ENCODE measurements at places on chromosomes 4 and X.

GRCh38 chr4:19786616-19787015, 465.1 kb upstream of the SLIT2 start:
- DNase-seq, result no peak

GRCh38 chr4:117156806-117157205, 71.4 kb upstream of the TRAM1L1 start:
- DNase-seq, result no peak

DNA sequence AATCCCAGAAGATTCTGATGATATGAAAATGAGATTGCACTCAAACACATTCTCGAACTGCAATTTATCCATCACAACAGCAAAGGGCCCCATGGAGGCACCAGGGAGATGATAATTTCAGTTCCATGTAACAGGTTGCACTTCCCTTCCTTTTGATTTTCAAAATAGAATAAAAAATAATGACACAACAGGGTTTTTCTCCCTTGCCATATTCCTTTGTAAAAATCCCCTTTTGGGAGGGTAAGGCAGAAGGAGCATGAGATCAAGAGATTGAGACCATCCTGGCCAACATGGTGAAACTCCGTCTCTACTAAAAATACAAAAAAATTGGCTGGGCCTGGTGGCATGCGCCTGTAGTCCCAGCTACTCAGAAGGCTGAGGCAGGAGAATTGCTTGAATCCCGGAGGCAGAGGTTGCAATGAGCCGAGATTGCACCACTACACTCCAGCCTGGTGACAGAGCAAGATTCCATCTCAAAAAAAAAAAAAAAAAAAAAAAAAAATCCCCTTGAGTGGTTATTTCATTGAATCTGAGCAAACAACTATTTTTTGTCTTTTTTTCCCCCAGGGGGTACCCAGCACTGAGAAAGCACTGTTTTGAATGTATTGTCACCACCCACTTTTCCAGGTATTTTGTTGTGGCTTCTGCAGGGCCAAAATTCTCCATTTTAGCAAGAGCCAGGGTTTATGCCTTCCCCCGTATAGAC, 26.7 kb downstream of the TBC1D9 start:
- no peak for DNase-seq

GRCh38 chr4:16467061-16467460, 240.8 kb upstream of the TAPT1 start:
- no peak for DNase-seq

GRCh38 chr4:139392797-139393196, 61.1 kb upstream of the RAB33B start:
- DNase-seq, result no peak

- DNase-seq, result no peak
Measured at GRCh38 chr4:62487016-62487415, 1286.9 kb downstream of the ADGRL3 start.

DNA sequence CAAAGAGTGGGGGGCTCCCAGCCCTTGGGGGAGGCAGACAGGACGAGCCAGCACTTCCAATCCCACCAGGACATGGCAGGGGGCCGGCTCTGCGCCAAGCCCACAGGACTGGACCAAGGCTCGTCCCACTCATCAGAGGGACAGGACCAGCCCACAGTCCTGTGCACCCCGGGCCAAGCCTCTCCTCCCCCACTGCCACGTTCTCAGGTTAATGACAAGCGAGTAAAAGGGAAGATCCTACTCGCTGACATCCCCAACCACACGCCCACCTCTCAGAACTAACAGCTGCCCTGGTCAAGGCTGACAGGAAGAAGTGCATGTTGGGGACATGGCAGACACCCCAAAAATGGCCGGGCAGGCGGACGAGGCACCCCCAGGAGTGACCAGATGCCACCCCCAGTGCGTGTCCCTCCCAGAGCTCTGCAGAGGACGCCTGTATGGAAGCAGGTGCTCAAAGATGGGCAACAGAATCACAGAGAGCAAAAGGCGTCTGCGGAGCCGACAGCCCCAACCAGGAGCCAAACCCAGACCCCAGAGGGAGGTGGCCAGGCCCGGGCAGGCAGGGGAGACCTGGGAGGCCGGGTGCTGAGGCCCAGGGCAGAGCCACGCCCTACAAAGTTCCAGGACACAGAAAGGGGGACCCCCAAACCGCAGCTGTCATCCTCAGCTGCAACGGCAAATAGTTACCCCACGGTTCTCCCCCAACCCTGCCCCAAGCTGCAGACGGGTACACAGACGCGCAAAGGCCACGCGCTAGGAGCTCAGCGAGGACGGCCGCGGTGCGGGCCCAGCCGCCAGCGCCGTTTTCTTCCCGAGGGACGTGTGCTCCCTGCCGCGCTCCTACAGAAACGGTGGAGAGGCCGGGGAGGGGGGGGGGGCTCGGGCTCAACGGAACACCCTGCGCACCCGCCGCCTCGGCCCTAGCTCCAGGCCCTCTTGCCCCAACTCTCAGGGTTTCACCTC, 1.7 kb downstream of the CTBP1 start:
- DNase-seq, result peak; percentile 66

- DNase-seq, result no peak
Measured at GRCh38 chr4:152033621-152034020, 272.8 kb upstream of the GATB start.

- DNase-seq, result no peak
Measured at GRCh38 chrX:23631136-23631535, 36.2 kb upstream of the PRDX4 start.

- DNase-seq, result no peak
Measured at GRCh38 chrX:132623300-132623699, 134.5 kb upstream of the MBNL3 start.

DNA sequence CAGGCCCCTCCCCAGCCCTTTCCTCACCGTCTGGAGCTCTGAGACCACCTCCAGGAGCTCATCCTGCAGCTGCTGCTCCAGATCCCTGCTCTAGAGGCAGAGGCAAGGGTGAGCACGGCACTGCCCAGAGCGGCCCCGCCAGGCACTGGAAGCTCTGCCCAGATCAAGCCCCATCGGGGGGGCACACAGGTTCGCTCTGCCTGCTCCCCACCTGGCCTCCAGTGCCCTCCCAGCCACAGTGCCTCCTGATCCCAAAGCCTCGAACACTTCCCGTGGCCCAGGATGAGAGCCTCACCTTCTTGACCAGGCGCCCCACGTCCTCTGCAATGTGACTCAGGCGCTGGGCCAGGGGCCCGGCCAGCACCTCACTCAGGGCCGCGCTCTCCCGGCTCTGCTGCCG, 5.0 kb downstream of the ARHGAP4 start:
- DNase-seq, result no peak

DNA sequence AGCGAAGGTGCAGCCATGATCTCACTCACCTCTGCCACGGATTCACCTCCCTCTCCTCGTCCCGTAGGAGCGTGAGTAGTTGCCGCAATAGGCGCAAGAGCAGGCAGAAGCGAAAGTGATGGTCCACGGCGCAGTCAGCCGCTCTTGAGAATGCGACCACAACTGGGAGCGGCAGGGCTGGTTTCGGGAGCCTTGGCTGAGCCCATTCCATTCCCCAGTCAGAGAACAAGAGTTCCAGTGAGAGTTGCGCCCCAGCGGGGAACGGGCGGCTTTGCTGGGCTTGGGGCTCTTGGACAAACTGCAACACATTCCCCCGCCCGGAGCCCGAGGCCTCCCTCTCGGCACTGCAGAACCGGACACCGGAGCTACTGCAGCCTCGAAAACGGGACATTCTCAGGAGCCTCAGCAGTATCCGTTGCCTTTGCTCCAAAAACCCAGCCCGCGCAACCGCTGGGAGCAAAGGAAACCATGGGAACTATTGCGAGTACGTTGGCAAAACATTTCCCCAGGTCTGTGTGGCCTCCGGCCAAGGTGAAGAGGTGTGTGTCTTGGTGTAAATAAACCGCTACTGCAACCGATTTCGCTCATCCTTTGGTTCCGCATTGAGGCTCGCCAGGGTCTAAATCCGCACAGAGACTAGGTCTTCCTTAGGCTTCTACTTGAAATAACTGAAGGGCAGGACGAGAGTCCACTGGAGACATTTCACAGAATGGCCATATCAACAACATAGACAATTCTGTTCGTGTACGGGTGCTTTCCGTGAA, 5.7 kb upstream of the ZBTB33 start:
- DNase-seq, result peak; percentile 39

DNA sequence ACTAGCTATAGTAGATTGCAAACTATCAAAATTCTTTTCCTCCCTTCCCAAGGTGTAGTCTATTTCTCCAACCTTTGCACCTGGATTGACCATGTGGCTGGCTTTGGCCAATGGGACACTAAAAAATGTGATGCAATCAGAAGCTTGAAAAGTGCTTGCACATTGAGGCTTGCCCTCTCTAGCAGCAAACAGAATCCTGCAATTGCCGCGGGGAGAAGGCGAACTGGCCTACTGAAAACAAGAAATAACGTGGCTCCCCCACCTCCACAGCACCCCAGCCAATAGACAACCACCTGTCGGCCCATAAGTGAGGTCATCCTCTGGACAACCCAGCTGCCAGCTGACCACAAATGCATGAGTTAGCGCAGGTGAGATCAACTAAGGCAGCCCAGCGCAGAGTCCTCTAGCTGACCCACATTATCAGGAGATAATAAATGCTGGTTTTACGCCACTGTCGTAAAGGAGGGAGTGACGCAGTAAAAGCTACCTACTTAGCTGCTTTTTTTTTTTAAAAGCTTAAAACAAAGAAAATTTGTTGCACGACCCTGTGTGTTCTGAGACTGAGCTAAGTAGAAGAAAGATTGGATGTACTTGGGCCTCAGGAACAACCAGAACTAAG, 95.2 kb downstream of the GK start:
- no peak for DNase-seq

DNA sequence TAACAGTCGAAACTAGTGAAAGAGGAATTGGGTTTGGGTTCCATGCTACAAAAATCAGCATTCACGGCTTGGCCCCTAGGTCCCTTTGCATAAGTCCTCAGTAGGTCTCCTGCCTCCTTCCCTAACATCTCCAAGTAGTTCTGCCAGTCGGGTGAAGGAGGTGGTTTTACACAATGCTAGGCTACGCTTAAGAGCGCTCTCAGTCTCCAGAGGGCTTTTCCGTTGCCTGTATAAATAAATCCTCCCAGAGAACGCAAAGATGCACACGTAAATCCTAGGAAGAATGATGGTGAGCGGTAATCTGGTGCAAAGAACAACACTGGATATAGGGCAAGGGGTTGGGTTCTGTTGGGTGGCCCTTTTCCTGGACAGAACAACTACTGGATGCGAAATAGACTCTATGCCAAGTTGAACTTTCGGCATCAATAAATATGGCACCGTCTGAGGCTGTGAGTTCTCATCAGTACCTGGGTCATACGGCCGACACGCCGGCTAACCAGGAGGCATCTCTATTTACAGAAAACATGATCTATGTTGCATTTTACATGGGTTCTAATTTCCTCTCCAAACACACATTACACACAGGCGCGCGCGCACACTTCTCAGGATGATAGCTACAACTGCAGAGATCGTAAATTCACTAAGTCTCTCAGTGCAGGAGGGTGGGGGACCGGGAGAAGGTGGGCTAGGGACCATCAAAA, 1.3 kb downstream of the CAMK2D start:
- no peak for DNase-seq

GRCh38 chrX:74286950-74287740, 16.8 kb upstream of the ZCCHC13 start:
- DNase-seq, result no peak

GRCh38 chr4:3636646-3637320, 104.6 kb upstream of the LRPAP1 start:
- no peak for DNase-seq

DNA sequence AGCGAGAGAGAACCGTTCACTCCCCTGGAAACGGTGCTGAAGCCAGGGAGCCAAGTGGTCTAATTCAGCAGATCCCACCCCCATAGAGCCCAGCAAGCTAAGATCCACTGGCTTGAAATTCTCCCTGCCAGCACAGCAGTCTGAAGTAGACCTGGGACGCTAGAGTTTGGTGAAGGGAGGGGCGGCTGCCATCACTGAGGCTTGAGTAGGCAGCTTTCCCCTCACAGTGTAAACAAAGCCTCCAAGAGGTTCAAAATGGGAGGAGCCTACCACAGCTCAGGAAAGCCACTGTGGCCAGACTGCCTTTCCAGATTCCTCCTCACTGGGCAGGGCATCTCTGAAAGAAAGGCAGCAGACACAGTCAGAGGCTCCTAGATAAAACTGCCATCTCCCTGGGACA, 37.8 kb upstream of the CDS1 start:
- no peak for DNase-seq

DNA sequence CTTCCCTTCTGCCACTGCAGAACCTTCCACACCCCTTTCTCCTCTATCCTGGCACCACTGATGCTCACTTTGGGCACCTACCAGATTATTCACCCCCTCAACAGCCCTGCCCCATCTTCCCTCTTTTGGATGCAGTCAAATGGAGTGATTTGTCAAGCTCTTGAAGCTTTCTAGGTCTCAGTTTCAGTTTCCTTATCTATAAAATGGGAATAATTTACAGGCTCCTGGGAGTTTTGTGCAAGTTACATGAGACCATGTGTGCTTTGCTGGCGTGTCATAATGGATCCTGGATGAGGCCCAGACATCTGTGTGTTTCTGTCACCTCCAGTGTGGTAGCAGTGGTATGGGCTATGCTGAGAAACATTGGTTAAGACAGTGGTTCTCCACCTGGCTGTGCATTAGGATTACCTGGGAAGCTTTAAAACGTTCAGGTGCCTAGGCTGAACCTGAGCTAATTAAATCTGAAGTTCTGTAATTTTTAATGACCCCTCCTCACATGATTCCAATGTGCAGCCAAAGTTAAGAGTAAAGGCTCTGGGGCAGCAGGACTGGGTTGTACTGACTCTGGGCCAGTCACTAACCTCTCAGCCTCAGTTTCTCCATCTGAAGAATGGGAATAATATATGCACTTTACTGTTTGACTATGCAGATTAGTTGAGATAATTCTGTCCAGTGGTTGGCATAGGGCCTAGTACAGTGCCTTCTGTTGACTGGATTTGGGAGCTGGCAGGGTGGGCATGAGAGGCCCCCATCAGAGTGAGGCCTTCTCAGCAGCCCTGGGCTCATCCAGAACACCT, 6.8 kb upstream of the MGST2 start:
- no peak for DNase-seq

GRCh38 chr4:15376145-15376544, 51.7 kb upstream of the C1QTNF7 start:
- no peak for DNase-seq

- DNase-seq, result no peak
Measured at GRCh38 chrX:40887476-40887875, 152.1 kb upstream of the MED14 start.

DNA sequence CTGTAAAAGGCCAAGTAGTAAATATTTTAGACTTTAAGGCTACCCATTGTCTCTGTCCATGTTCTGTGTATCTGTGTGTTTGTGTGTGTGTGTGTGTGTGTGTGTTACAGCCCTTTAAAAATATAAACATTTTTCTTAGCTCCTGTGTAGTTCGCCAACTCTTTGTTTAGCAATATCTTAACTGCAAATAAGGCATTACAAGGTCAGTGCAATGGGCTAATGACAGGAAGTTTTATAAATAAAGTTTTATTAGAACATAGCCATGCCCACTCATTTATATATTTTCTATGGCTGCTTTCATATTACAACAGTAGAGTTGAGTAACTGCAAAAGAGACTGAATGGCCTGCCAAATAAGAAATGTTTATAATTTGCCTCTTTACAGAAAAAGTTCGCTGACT, 5.9 kb upstream of the SLC7A11 start:
- no peak for DNase-seq
